ENCODE measurements at places on chromosomes 3 and 15.

DNA sequence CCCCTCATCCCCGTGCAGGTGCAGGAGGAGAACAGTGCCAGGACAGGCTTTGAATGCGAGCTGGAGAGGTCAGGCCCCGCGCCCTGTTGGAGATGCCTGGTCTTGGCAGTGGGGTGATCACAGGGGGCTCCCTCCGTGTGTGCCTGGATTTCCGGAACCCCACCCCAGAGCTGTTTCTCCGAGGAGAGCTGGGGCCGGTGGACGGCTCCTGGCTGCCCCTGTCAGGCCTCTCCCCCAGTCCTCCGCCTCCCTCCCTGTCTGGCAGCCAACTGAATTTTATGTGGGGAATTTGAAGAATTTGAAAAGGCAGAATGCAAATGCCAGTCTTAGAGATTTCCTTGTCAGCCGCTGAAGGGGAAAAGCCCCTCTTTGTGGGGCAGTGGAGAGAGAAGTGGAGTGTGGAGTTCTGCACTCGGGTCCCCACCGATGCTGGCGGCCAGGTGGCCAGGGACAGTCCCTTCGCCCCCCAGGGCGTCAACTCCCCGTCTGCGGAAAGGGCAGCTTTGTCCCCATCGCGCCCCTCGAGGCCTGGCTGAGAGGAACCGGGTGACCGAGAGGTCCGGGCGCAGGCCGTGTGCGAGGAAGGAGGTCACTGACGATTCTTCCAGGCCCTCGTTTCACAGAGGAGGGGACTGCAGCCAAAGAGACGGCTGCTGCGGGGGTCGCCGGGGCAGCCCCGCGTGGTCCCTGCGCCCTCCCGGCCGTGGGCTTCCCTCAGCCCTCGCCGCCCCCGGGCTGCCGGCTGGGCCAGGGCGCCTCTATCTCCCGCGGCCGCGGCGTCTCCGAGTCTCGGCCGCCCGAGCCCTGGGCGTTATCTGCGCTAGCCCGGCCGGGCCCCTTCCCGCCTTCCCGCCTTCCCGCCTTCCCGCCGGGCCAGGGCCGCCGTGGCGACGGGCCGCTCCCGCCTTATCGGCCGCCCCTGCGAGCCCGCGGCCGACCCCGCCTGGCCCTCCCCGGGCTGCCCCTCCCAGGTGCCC, 56.0 kb upstream of the LCTL start:
- peak; percentile 31 for DNase-seq

GRCh38 chr3:197554196-197554561, 1.6 kb downstream of the BDH1 start:
- peak; percentile 43 for DNase-seq

DNA sequence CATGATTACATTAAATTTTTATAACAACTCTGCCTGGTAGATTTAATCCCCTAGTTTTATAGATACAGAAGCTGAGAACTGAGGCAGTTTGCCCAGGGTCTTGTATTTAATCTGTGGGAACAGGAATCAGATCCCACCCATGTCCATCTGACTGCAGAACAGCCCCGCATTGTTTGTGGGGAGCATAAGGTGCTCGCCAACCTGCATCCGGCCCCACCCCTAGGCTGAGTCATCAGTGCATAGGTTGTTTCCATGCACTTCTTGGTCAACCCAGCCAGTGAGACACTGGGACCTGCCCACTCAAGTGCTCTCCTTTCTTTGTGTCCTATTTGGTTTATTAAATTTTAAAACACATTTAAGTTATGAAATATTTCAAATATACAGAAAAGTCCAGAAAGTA, 266.2 kb downstream of the OPA1 start:
- no peak for DNase-seq

- no peak for DNase-seq
Observed at GRCh38 chr3:148395821-148396220, 301.9 kb upstream of the AGTR1 start.

DNA sequence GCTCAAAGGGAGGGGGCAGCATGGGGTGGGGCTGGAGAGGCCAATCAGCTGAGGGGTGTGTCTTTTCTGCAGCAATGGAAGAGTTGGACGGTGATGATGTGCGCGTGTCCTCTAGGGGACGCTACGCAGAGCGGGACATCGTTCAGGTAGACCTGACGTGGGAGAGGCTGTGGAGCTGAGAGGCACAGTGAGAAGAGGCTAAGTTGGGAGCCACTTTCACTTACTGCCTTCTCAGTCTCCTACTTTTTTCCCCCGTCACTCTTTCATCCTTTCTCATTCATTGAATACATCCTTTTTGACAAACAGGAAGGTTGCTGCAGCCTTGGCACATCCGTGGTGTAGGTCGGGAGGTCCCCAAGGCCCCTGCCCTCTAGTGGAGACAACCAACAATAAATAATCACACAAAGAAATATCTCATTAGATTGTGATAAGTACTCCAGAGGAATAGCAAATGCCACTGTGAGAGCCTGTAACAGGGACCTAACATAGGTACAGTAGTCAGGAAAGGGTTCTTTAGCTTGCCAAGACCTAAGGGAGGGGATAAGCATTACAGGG, 4.4 kb upstream of the BRPF1 start:
- DNase-seq = no peak

DNA sequence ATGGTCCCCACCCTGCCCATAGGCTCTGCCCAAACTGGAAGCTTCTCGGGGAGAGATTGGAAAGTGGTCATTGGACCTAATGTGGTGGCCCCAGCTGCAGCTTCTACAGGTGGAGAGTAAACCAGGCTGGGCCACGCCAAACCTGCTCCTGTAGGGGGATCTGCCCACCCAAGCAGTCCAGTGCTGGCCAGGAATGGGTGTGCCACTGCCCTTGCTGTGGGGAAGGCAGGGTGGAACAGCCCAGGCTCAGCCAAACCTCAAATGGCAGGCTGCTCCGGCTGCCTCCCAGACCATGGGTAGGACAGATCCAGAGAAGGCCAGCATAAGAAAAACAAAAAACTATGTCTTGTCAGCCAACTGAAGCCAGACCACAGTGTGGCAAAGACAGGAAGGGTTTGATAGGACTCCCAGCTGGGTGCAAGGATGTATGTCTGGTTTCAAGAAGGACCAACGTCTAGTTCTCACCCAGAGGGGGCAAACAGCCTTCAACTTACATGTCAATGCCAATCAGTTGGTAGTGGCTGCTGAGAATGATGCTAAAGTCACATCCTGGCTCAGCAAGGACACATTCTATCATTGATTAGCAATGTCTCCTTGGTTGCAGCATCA, 267.3 kb downstream of the UACA start:
- no peak for DNase-seq

GRCh38 chr3:194351080-194351672, at the start of gene CPN2:
Gene CPN2 (minus strand): TSS chr3:194351328. CDS start chr3:194342702, 8,626 bp downstream.
- no peak for DNase-seq

DNA sequence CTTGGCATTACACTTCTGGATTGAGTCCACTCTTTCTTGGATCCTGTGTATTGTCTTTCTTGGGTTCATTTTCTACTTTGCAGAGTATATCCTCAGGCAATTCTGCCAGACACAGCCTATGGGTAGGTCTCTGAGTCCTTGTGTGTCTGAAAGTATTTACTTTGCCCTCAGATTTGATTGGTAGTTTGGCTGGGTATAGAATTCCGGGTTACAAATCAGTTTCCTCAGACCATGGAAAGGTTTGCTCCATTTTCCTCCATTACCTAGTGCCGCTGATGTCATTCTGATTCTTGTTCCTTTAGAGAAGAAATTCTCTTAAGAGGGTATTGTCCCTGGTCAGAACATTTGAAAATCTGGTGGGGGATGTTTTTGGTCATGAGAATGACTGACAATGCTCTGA, 133.2 kb downstream of the NUP210 start:
- DNase-seq = no peak

DNA sequence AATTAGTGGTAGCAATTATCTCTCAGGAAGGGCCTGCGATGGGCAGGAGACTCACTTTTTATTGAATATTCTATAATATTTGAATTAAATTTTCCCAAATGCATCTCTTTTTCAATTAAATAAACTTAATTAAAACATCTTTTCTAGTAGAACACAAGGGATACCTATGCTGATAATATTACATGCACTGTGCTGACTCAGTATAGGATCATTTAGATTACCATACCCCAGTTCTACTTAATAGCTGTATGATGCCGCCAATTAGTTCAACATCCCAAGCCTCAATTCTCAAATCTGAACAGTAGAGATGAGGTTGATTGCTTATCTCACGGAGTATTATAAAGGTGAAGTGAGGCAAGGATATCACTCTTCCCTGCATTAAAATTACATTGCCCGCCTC, 149.2 kb downstream of the SLCO3A1 start:
- no peak for DNase-seq

- DNase-seq = no peak
Observed at GRCh38 chr3:70583682-70584081, 271.2 kb upstream of the MDFIC2 start.

GRCh38 chr3:37297459-37297858, 123.1 kb upstream of the LRRFIP2 start:
- no peak for DNase-seq

DNA sequence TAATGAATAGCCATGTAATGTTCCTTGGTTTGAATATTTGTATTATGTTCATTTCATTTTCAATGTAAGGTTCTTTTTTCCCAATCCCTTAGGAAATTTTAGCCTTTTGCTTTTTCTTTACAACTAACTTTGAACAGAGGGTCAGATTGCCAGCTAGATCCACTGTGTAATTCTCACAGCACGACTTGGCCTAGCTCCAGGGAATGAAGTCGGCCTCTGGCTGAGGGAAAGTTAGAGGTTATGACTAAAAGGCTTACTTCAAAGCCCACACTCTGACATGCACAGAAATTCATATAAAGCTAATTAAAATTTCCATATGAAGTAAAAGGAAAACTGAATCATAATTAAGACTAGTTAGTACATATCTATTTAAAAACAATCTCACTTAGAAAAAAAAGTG, 38.7 kb downstream of the ROBO1 start:
- no peak for DNase-seq

DNA sequence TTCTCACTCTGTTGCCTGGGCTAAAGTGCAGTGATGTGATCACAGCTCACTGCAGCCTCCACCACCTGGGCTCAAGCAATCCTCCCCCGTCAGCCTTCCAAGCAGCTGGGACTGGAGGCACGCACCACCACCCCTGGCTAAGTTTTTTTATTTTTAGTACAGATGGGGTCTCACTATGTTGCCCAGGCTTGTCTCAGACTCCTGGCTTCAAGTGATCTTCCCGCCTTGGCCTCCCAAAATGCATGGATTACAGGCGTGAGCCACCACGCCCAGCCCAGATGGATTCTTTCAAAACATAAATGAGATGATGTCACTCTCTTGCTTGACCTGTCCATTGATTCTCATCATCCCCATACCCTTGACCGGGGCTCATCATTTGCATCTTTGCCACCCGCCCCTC, 72.6 kb upstream of the SLC6A6 start:
- DNase-seq = no peak

- DNase-seq = no peak
Observed at GRCh38 chr15:75049392-75049791, 26.0 kb downstream of the PPCDC start.

- DNase-seq = no peak
Observed at GRCh38 chr3:8975081-8976020, 12.1 kb upstream of the RAD18 start.

DNA sequence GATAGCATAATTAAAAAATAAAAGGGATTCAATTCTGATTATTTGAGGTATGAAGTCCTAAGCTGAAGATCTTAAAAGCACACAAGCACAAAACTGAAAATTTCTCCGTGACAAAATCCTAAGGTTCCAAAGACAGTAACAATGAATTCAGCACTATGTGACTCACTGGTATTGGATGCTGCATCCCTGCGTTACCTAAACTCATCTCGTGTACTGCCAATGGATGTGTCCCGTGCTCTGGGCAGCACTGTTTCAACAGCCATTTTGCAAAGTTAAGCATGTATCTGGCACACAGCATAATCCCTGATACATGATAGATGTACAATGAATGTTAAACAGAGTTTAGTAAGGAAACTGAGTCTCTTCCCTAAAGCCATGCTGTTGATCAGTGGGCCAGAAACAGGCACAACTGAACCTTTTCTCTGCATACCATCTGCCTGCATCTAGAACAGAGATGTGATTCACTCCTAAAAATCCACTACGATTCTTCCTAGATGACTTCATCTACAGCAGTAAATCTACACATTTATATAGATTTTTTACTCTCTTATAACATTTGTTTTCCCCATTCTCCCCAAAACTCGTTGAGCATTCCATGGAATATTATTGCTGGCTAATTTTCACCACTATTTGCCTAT, 14.3 kb downstream of the SUCLG2 start:
- peak; percentile 25 for DNase-seq

GRCh38 chr3:183592821-183593220, 37.3 kb upstream of the KLHL6 start:
- no peak for DNase-seq

DNA sequence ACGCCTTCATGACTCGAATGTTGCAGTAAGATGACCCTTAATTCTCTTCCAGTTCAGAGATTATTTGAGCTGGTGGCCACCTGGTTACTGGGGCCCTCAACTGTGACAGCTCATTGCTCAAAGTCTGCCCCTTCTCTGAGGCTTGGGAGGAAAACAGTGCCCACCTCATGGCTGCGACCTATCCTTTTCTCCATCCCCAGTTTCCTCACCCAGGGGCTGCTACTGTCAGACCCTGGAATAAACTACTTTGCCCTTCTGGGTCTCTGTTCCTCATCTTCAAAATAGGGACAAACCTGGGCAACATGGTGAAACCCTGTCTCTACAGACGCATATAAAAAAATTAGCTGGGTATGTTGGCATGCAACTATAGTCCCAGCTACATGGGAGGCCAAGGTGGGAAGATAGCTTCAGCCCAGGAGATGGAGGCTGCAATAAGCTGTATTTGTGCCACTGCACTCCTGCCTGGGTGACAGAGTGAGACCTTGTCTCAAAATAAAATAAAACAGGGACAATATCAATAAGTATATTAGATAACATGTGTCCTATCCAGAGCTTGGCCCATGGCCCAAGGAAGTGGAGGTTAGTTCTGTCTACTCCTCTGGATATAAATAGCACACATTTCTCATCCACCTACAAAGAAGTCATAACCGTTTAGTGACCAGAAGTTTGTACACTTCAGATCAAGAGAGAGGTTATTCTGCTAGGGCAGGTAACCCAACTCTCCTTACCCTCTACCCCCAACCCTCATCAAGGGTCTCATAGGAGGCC, 2.2 kb upstream of the RASL12 start:
- DNase-seq = no peak

- DNase-seq = peak; percentile 55
Observed at GRCh38 chr3:117019082-117019713, 309.6 kb downstream of the TUSC7 start.

DNA sequence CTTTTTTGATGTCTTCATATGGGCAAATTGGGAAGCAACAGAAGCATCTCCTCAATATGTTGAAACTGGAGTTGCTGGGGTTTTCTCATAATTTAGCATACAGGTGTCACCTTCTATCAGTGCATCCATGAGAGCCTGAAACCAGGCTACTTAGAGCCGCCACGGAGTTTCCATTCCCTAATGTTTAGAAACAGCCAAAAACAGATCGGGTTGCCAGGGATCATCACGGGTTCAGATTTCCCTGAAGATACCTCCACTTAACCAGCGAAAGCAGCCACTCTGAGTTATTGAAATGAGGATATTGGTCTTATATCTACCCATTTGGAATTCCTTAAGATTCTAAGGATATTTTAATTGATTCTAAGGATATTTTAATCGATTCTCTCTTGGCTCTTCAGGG, 14.5 kb downstream of the TERB2 start:
- no peak for DNase-seq
